Activated T-cell treated with anti-CD3 and anti-CD28 coated beads, Interleukin-2, amount 50 U/mL, for 4 hours (primary cell): ENCODE measurements at places on chromosomes 6 and 20. TPM values are rescaled to one million over a fixed set of nuclear protein-coding genes. Genes with fewer than 3 reads are reported as not detected.

GRCh38 chr6:17724341-17724740 lies 17.6 kb upstream of the NUP153 start:
- no peak for DNase-seq

DNA sequence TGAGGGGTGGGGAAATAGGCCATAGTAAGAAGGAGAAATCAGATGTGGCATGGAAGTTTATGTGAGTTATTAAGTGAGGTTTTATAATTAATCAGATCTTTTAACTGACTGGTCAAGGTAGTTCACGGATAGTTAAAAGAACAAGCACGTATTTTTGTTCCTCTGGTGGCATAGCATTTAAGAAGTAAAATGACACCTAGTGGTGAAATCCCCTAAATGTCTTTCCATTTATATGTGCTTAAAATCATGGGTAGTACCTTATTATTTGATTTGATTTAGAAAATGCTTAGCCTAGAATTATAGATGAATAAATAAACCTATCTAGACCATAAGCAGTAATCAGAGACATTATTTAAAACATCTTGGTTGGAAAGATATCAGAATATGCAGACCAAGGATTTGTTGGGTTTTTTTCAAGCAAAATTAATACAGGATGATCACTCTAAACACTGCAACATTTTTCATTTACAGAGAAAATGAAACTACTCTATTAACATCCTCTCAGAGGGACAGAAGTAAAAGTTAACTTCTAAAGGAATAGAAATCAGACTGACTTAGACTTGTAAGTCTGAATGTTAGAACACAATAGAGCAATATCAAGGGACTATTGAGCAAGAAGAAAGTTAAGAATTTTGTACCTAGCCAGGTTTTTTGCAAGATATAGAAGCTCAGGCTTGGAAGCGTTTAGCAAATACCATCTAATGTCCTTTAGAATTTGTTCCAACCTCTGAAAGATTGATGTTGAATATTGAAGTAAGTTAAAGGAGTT lies 81.1 kb downstream of the STXBP5 start:
- DNase-seq = no peak

DNA sequence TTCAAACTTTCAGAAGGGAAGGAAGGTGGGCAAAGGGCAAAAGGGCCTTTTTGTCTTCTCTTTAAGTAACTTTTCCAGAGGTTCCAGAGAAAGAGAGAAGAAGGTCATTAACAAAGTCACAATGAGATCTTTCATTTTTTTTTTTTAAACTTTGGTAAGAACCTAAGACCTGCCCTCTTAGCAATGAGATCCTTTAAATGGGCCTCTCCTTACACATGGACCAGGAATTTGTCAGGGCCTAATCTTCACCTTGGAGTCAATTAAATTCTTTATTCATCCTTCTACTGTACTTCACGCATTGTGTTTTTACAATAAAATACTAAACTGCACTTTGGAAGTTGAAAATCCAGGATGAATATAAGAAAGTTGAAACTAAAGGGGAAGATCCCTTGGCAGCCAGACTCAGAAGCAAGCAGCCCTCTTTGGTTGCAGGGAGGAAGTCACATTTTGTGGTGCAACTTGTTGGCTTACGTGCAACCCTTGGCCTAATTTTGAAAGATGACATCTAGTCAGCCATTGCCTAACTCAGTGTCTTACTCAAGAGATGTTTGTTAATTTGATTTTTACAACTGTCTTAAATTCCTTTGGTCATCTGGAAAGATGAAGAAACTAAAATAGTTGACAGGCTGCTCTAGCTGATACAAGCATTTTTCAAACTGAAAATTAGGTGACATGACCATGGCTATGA lies 11.9 kb upstream of the TMEM170B start:
- DNase-seq = no peak

DNA sequence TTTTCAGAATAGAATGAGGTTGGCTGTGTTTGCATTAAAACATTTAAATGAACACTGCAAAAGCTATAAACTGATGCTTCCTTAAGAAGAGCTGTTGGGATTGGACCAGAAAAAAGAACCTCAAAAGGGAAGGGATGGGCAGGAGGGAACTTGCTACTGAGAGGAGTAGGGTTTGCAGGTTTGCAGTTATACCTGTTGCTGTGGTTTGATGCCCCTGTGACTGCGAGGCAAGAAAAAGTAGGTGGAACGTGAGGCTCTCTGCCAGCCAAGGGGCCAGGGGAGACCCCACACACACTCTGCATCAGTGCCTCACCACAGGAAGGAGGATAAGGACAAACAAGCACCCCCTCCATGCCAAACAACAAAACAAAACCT lies 197.2 kb downstream of the BCAS1 start:
- DNase-seq = no peak

- DNase-seq = no peak
Observed at GRCh38 chr20:13259921-13260320, 38.8 kb downstream of the ISM1 start.

The LAMA4 gene
- not detected for total RNA-seq

The HSPA1A gene
- total RNA-seq = 33.3 TPM

The CTCFL gene
- total RNA-seq = 0.27 TPM

The TCF21 gene
- not detected for total RNA-seq

The TMEM14A gene
- 6.6 TPM for total RNA-seq
